ENCODE measurements at places on chromosomes 7 and 10.

DNA sequence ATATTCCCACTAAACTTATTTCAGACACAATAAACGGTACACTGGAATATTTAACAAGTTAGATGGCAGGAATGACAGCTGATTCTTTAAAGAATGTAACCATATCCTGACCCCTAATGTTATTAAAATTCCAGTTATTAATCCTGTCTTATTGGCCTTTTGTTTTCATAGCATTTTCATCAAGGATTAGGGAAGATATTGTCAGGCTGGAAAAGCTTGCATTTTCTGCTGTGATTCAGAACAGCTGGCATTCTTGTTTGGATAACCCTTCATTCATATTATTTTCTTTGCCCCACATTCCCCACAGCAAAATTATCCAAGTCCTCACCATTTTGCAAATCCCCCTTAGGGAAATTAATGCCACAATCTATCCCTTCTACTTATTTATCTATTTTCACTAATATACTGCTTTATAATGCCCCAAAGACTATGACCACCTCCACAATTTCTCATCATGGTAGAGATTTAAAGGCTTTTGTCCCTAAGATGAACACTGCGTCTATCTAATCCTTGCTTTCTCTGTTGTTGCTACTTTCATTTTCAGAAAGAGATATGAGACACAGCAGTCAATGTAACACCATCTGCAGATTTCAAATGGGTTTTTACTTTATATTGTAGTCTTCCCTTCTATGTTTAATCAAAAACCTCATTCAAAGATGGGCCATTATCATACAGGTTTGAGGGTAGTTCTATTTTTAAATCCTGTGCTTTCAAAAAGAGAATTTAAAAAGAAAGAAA is 475.1 kb downstream of the PARD3 start:
- no peak for DNase-seq

GRCh38 chr10:103433858-103434257 is 18.3 kb downstream of the CALHM2 start:
- peak; percentile 95 for DNase-seq

DNA sequence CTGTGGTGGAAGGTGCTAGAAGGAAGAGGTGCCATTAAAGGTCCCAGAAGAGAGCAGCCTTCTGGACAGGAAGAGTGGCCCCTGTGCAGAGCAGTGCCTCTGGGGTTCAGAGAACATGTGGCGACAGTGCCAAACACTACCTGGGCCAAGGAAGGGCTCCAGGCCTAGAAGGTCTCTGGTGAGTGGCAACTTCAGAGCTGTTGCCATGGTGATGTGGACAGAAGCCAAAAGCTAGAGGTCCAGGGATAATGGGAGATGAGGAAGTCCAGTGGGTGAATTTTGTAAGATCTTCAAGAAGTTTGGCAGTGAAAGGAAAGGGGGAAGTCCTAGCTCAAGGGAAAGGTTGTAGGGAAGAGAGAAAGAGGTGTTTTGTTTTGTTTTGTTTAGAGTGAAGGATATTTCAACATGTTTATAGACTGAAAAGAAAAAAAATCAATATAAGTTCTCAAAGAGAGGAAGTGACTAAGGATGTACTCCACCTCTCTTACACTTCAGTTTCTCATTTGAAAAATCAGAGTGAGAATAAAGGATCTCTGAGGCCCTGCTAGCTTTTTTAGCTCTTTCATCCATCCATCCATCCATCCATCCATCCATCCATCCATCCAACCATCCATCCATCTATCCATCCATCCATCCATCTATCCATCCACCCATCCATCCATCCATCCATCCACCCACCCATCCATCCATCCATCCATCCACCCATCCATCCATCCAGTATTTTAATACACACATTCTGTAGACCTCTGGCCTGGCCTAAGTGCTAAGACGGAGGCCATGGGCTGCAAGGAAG is 77.1 kb upstream of the DUSP5 start:
- DNase-seq = peak; percentile 84

GRCh38 chr10:79372871-79373270 is 25.6 kb downstream of the PPIF start:
- no peak for DNase-seq

- DNase-seq = no peak
Observed at GRCh38 chr7:73394422-73394821, 39.2 kb upstream of the FZD9 start.

DNA sequence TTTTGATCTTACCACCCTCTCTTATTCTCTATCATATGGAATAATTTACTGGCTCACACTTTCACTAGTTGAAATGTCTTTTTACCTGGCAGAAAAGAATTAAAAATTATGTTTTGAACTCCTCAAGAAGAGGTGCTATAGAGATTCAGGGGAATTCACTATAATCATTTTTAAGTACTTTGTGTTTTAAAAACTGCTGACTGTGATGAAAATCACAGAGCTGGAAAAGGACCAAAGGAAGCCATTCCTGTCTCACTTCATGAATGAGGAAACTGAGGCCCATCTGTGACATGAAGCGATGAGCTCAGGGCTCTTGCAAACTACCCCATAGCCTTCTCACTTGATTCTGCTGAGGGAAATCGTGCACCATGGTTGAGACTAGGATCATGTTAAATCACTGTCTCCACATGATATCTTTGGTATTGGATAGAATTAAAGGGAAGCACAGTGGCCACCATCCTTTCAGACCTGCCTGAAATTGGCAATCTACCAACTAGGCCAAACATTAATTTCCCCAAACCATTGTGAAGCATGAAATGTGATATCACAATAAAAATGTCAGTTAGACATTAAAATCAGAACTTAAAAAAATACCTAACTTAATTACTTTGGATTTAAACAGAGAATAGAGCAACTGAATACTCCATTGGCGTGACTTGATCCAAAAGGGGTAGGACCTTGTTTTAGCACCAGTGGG is 141.0 kb downstream of the FZD1 start:
- no peak for DNase-seq

GRCh38 chr7:114081606-114082425 is 163.0 kb upstream of the PPP1R3A start:
- DNase-seq = peak; percentile 57

DNA sequence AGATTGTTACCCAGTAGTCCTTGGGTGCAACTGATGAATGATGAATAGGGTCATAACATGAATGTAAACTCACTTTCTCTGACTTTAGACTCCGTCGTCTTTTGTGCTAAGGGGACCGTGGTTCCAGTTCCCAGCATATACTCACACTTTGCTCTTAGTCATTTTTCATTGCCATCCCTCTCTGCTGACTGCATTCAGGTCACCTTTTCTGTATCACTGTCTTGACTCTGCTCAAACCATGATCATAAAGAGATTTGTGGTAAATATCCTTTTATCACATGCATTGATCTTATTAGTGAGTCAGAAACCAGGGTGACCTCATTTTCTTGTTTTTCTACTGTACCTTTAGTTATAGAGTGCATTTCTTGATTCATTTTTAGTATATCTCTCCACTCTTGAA is 141.1 kb upstream of the AGR3 start:
- no peak for DNase-seq

- DNase-seq = no peak
Observed at GRCh38 chr7:18778594-18778993, 283.0 kb downstream of the HDAC9 start.

- DNase-seq = no peak
Observed at GRCh38 chr10:75743291-75743778, 311.9 kb downstream of the LRMDA start.

- peak; percentile 51 for DNase-seq
Observed at GRCh38 chr10:71534568-71535194, 138.0 kb downstream of the CDH23 start.

- DNase-seq = no peak
Observed at GRCh38 chr10:50614444-50615137, 9.2 kb downstream of the SGMS1 start.

DNA sequence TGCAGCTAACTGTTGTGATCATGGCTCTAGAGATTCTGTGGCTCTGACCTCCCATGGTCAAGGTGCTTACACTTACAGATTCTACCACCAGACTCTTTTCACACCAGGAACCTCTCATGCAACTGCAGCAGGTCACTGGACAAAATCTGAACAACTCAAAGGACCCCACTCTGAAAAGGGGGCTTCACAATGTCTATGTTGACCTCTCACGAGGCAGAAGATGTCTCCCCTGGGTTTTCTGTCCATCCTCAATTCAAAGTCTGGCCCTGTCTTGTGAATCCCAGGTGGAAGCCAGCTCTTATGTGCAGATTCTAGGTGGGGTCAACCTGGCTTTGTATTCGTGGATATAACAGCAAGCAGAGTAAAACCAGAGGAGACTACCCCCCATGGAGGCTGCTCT is 118.6 kb upstream of the ZNF479 start:
- no peak for DNase-seq

DNA sequence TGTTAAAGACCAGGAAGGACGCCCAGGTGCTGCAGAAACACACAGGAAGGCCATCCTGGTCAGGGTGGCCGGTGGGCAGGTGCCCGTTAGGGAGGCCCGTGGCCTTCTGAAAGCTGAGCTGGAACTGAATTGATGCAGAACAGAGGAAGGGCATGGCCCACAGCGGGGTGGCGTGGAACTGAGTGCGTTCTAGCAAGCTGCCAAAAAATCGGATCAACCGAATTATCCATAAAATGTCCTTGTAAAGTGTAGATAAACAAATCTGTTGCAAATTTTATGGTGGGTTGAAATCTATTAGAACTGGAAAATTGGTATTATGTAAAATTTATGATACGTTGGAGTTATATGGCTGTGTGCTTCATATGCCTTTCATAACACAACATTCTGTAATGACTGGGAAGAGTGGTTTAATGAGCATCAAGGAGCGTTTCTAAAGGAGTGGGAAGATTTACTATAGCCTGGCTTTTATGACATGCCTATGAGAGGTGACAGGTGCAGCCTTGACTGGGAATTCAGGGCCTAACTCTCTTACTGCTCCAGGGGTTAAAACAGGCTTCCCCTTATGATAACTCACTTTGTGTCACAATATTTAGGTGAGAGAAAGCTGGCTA is 108.1 kb downstream of the GPR26 start:
- DNase-seq = no peak

DNA sequence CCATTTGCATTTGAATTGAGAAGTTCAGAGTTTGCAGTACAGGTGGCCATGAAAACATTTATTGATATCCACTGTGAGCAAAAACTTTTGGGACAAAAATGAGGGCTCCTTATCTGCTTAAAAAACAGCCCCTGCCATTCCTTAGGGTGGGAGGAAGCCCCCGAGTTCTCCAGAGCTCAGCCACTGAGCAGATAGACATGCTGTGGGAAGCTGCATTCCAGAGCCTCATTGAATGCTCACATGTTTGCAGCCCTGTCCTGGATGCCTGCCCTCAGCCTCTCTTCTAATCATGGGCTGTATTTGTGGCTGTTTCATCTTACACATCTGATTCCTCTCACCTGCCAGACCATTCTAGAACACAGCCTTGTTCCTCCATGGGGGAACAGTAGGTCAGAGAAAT is 33.3 kb downstream of the PLPP4 start:
- no peak for DNase-seq

GRCh38 chr7:156640949-156641485 is 443 bp downstream of the RNF32 start:
- no peak for DNase-seq

DNA sequence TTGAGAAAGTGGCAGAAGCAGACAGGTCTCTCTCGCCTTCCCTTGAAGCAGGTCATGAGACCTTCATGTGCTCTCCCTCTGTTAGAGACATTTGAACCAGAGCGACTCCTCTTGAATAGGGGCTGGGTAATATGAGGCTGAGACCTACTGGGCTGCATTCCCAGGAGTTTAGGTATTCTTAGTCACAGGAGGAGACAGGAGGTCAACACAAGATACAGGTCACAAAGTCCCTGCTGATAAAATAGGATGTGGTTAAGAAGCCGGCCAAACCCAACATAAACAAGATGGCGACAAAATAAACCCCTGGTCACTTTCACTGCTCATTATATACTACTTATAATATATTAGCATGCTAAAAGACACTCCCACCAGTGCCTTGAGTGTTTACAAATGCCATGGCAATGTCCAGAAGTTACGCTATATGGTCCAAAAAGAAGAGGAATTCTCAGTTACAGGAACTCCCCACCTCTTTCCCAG is 43.5 kb upstream of the MSRB2 start:
- no peak for DNase-seq

DNA sequence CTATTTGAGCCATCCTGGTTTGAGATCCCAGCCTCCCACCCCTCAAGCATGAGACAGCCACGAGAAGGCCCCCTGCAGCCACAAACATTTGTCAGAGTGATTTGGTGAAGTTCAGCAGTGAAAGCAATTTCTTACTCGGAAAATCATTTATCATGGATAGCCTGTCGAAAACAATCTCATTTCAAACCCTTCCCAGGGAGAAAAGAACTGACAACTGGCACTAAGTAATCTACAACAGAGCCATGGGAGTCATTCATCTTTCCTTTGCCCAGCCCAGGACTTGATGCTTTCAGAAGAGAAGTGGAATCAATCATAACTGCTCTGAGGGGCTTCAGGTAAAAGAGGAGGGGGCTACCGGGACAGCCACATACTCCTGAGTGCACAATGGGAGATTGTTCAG is 411.2 kb downstream of the KCNMA1 start:
- DNase-seq = no peak

- DNase-seq = no peak
Observed at GRCh38 chr10:21547246-21547645, 13.2 kb downstream of the MLLT10 start.

GRCh38 chr7:96973986-96974385 is 31.4 kb upstream of the DLX6 start:
- no peak for DNase-seq

GRCh38 chr7:14235056-14235455 is 245.6 kb upstream of the ETV1 start:
- no peak for DNase-seq

- no peak for DNase-seq
Observed at GRCh38 chr10:111338805-111339204, 262.0 kb downstream of the ADRA2A start.

GRCh38 chr7:130446259-130446658 is 5.4 kb upstream of the CEP41 start:
- DNase-seq = no peak

DNA sequence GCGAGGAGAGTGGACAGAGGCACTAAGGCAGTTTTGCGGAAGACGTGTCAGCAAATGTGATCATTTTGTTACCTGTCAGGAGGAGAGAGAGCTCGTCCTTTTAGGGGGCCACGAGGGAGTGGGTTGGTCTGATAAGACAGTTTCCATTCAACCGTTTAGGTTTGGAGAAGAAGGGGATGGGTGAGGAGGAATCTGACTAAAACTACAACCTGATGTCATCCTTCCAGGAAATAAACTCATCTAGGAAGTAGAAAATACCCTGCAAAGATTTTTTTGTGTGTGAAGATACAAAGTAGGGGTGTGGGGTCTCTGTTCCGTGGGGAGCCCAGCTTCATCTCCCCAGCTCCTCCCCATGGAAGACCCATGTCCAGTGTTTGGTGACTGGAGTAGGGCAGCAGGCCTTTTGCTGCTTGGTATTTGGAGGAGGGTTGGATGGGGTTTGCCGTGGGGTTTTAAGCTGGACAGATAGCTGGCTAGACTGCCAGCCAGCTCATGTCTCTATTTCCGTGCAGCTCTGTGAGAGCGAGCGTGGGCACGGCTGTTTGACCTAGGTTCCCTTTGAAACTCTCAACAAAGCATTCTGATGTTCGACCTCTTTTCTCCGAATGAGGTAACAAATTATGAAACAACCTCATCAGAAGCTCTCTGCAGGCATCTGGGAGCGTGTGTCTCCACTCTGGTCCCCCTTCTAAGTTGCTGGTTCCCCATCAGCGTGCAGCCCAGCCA is 136.0 kb upstream of the TCF7L2 start:
- DNase-seq = peak; percentile 66

Measured in suppressor macrophage (primary cell).